ENCODE measurements at places on chromosomes 7 and 10.
A peak's percentile ranks its signal among the peaks of the same experiment; 100 is the strongest.

- DNase-seq: no peak
Observed at GRCh38 chr10:102280397-102281101, 35.2 kb downstream of the GBF1 start.

GRCh38 chr10:63465293-63466143 lies at the start of gene JMJD1C:
JMJD1C (minus strand) TSS chr10:63465977; CDS start chr10:63465662, 315 bp downstream.
- DNase-seq: peak; percentile 90

GRCh38 chr7:47207956-47208355 lies 374.0 kb downstream of the TNS3 start:
- no peak for DNase-seq

- peak; percentile 45 for DNase-seq
Observed at GRCh38 chr7:16646472-16647072, 591 bp downstream of the BZW2 start.

DNA sequence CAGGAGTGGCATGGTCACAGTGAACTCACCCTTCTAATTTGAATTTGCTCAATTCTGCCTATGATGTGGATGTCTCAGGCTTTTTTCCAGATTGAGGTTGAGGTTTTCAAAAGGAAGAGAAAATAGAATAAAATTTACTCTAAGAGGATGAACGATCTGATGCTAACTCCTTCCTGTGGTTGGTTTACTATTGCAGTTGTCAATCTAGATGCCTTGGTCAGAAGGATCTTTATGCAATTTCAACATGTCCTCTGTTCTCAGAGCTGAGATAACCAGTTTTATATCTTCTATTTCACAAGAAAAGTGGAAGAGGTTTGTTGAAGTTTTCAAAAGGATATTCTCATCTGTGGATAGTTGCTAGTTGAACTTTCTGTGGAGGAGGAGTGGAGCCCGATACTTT lies 150.7 kb upstream of the WDR11 start:
- no peak for DNase-seq

GRCh38 chr7:4806983-4807597 lies 31.7 kb downstream of the AP5Z1 start:
- no peak for DNase-seq

DNA sequence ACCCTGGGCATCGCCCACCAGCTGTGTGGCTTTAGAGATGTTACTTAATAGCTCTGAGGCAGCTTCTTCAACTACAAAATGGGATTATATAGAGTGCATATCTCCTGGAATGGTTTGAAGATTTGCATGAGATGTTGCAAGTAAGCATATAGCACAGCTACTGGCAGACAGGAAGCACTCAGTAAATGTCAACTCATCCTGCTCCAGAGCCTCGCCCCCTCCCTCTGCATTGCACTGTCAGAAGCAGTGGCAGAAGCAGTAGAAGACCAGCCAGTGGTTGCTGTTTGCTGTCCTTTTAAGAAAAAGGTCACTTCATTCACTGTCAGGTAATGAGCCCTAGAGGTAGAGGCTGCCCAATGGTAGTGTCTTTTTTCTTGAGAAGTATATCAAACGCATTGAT lies 180.0 kb upstream of the GHITM start:
- DNase-seq: no peak

DNA sequence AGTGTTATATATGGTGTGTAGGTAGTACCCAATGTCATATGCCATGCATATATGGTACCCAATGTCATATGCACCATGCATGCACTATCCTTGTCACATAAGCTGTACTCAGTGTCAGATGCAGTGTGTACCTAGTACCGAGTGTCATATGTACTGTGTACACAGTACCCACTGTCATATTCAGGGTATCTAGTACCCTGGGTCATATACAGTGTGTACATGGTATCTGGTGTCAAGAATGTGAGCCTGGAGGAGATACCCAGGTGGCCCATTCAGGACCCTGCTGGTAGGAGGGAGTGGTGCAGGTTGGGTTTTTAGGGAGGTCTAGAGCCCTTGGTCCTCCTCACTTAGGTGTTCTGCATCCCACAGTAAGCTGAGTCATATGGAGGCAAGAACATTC lies 1.8 kb downstream of the ZMYND11 start:
- DNase-seq: peak; percentile 67

DNA sequence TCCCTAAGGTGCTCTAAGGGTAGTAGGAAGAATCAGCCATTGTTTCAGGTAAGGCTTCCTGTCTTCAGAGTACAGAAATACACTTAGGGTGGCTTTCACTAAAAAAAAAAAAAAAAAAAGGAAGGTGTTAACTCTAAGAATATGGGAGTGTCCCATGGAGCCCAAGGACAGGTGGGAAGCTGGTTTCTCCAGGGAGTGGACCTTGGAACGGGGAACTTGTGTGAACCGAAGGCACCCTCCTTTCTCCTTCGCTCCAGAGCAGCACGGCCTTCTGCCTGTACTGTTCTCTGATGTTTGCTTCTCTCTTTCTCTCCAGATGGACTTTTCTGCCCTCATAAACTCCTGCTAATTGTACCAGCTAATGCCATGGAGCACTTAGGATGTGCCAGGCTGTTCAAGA lies 6.2 kb downstream of the OPALIN start:
- no peak for DNase-seq

DNA sequence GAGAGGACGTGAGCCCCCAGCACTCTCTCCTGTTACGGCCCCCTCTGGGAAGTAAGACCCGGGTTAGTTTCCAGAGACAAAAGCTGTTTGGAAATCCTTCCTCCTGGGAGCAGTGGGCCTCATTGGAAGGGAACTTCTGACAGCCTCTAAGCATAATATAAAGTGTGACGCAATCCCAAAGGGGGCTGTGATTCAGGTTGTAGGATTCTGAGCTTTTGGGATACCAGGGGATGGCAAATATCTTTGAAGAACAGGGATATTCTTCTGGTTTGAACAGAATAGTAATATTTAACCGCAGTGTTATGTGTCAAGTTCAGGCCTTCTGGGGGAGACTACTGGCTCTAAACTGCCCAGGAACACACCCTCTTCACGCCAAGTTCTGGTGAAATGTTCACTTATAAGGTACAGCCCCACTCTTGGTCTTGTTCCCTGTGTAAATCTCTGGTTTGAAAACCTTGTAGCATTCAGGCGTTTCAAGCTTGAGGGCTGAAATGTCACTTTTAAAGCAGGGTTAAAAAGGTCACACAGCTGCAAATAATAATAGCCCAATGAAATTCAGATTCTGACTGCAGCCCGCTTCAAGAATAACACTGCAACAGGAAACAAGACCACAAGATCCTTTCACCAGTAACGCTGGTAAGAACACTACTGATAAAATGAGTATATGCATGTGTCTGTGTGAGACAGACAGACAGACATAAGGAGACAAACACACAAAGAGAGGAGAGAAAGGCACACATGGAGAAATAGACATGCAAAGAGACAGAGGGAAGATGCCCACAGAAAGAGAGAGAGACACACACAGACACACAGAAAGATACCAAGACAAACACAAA lies 69.0 kb downstream of the CREB5 start:
- DNase-seq: no peak

DNA sequence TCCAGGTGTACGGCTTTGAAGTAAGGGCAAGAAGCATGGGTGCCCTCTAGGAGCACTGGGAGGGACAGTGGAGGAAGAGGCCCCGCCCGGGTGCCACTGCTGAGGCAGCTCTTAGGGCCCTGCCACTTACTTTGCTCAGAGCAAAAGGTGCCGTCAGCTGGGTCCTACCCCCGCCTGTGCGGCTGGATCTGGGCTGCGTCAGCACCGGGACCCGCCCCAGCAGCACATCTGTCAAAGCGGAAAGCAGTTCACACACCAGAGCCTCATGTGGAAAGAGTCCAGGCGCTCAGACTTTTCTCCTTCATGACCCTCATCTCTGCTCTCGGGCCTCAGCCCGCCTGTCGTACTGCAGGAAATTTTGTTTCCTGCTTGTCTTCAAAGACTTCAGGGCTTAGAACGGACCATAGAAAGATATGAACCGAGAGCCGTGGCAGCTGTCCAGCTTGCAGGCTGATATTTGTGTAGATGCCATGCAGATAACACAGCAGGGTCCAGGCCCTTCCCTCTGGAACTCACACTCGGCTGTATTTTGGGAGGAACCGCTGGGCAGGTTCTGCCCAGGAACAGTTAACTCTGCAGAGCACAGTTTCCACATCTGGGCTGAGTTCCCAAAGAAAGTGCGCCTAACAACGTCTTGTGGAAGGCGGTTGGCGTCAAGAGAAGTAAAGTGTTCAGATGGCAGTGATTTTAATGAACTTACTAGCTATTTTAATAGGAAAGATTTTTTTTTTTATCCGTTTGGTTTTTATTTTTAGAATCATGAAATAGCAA lies 44.3 kb upstream of the PRKAR1B start:
- DNase-seq: no peak

DNA sequence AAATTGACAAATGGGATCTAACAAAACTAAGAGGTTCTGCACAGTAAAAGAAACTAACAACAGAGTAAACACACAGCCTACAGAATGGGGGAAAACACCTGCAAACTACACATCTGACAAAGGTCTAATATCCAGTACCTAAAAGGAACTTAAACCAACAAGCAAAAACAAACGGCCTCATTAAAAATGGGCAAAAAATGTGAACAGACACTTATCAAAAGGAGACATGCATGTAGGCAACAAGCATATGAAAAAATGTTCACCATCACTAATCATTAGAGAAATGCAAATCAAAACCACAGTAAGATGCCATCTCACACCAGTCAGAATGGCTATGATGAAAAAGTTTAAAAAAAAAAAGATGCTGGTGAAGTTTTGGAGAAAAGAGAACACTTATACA lies 197.4 kb downstream of the KBTBD2 start:
- no peak for DNase-seq

DNA sequence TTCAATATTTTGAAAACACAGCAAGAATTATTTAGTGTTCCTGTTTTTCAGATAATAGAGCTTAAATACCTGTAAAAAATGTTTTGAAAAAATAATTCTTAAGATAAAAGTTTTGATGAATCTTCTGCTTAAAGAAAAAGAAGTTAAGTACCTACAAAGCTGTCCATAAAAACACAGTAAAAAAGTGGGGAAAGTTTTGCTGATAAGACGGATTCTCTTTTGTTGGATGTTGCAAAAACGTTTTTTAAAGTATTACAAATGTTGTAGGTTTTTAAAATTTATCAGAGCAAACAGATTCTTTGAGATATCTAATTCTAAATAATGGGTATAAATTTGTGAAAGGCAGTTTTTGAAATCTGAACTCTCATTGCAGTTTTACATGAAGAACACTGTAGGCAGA lies 12.2 kb downstream of the DMTF1 start:
- DNase-seq: no peak

DNA sequence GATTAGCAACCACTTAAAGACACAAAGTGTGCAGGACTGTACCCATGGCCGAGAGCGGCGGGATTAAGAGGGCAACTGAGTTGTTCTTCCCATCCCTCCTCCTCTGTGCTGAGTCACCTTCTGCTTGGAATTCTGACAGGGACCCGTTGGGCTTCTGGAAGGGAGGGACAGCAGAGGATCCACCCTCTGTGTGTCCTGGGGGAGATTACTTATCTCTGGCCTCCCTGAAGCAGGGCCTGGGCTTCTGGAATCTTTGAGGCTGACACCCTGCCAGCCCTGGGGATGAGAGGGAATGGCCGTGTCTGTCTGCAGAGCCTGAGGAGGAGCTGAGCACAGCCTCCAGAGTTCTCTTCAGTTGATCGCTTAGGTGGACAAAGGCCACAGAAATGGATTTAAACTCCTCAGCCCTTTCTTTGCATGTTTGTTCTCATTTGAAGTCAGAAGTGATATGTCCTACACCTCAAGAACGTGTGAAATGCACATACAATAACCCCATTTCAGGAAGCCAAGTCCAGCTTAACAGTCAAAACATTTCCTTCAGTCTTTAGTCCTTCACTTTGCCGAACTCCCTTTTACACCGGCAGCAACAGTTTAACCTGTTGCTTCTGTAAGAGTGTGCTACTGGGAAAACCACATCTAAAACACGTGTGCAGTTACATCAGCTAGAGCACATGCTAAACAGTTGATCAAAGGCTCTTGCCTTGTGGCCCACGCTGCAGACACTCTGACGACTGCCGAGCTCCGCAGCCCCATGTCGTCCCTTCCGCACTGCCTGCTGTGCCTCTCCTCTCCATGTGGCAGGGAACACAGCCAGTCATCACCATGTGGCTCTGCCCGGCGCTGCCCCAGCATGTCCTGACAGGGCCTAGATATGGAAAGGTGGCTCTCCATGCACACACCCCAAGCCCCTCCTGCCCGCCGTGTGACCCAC lies 55.7 kb downstream of the IKZF1 start:
- DNase-seq: no peak

DNA sequence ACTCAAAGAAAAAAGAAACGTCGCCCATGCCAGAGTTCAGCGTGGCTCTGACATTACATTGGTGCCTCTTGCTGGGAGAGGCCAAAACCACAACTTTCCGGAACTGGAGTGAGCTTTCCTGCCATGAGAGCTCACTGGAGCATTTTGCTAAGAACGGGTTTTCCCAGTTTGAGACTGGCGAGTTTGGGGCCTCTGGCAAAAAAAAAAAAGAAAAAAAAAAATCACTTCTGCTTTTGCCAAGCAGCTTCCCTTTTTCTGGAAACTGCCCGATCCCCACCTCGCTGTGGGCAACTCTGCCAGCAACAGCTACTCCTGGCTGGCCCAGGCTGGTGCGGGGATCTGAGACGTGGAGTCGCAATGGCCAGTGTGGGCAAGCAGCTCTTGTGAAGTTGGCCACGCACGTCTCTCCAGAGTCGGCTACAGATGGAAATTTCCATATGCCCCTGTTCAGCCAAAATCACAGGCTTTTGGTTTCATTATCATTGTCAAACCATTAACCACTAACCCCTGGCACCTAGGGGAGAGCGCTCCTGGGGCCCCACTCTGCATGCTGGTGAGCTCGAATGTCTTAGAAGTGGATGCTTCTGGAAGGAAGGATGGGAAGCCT lies 25.7 kb downstream of the PRKAG2 start:
- no peak for DNase-seq

DNA sequence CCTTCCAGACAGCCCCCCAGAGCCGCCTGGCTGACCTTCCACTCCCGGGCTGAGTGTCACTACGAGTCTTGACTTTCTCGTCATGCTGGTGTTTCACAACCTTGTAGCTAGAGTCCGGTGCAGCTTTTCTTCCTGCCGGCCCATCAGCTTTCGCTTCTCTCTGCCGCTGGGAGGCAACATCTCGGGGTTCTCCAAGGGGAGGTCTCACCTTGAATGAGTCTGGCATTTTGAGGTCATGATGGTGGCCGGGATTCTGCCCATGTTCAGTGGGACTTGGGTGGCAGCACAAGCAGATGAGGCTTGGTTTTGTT lies 285.2 kb downstream of the CAMK1D start:
- DNase-seq: no peak

GRCh38 chr10:110495731-110496552 lies 1.8 kb upstream of the DUSP5 start:
- peak; percentile 91 for DNase-seq

- no peak for DNase-seq
Observed at GRCh38 chr10:95265572-95265971, 25.2 kb downstream of the PDLIM1 start.

GRCh38 chr10:27446091-27446918 lies 57.8 kb upstream of the RAB18 start:
- peak; percentile 66 for DNase-seq

All from ELR (cell line).